Cerebellar cortex (tissue), 1 donor: ENCODE measurements at places on chromosomes 16 and 17.

GRCh38 chr17:1919201-1919600, 89.4 kb downstream of the RPA1 start:
- DNase-seq: no peak

DNA sequence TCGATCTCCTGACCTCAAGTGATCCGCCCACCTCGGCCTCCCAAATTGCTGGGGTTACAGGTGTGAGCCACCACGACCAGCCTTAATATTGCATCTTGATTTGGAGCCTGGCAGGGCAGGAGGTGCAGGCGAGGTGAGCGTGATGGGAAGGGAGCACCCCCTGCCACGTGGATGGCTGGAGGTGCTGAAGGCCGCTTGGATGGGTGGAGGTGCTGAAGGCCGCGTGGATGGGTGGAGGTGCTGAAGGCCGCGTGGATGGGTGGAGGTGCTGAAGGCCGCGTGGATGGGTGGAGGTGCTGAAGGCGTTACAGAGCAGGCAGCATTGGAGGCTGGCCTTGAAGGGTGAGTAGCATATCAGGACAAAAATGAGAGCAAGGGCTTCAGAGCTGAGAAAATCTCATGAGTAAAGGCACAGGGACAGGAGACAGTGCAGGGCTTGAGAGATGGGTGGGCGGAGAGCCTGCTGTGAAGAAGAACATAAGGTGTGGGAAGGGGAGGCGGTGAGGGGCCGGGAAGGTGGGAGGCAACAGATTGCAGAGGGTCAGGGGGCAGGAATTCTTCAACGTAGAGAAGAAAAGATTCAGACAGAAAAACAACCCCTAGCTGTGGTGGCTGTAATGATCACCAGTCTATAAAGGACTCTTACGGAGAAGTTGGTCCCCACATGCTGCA, 101.7 kb upstream of the SEC14L1 start:
- no peak for DNase-seq

DNA sequence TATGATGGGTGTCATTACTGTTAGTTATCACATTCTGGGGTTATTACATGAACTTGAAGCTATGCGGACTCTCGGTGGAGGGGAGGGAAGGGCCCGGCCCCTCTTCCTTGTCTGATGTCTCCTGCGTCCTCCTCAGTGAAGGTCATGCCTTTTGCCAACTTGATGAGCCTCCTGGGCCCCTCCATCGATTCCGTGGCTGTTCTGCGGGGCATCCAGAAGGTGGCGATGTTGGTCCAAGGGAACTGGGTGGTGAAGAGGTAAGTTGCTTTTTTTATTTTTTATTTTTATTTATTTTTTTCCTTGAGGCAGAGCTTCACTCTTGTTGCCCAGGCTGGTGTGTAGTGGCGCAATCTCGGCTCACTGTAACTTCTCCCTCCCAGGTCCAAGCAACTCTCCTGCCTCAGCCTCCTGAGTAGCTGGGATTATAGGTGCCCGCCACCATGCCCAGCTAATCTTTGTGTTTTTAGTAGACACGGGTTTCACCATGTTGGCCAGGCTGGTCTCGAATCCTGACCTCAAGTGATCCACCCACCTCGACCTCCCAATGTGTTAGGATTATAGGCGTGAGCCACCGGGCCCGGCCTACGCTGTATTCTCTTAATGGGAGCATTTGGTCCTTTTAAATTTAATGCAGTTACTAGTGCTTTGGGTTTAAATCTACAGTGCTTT, 21.6 kb downstream of the POLR3E start:
- DNase-seq: peak; percentile 35

GRCh38 chr17:32111141-32111771, 31.0 kb upstream of the RHOT1 start:
- DNase-seq: peak; percentile 57

DNA sequence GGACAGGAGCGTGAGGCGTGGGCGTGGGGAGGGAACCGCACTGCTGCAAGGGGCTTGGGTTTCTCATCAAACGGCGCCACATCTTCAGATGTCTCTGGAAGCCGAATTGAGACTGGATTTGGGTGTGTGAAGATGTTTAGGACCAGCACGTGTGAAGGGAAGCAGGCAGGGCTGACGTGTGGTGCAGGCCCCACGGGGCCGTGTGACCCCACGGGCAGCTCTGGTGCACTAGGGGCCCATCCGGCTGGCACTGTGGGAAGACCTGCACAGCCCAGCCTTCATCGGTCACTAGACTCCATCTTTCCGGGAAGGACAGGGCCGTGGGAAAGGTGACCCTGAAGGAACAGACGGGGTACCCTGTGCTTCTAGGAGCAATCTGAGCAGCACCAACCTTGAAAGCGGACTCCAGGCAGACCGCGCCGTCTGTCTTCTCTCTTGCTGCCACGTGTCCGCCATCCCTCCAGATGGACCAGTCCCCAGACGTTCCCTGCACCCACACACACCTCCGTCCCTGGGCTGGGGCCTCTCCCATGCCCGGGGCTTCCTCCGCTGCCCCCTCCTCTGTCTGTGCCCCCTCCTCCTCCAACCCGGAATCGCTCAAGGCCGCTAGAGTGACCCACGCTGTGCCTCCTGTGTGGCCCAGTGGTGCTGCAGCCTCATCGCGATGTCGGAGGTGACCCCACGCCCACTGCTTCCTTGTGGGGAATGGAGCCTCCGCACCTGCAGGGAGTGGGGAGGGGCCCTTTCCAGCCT, 23.4 kb upstream of the CBFA2T3 start:
- DNase-seq: no peak

DNA sequence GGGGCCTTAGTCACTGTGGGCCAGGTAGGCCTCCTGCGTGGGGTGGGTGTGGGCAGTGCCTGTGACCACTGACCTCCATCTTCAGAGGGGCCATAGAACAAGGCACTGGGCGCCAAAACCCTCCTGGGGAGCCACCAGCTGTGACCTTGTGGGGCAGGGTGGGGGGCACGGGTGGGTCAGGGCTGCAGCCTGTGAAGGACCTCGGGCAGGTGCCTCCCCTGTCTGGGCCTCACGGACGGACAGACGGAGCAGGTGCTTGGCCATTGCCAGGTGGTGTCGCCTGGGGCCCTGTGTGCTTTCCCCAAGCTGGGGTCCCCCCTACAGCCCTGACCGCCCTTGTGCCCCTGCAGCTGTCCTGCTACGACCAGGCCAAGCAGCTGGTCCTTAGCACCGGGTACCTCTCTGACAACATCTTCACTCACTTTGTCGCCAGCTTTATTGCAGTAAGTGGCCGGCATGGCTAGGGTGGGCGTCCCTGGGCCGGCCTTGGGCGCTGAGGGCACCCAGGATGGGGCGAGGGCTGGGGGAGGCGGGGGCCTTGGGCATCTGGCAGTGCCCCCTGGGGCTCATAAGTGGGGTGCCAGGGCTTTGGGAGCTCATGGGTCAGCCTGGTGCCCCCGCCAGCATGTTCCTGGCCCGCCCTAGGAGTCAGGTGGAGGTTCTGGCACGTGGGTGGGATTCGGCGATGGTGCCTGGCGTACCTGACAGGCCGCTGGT, 5.1 kb downstream of the SLC25A10 start:
- DNase-seq: no peak

GRCh38 chr16:65994291-65994690, 372.2 kb upstream of the CDH5 start:
- DNase-seq: no peak

GRCh38 chr17:65539630-65540266, 21.7 kb downstream of the AXIN2 start:
- no peak for DNase-seq

DNA sequence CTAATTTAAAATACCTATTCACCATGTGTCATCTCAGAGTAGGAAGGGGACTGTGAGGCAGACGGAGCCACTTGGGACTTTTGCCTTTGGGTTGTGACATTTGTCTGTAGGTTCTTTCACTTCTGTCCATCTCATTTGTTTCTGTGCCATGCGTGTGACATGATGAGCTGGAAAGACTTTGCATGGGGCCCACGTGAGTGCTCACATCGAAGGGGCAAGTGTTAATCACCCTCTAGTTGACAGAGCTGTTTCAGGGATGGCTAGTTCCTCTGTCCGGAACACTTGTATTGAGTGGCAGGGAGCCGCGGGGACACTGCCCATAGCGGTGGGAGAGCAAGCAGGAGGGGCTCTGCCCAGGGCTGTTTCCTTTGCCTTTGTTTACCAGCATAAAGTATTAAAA, 112.0 kb downstream of the RPTOR start:
- no peak for DNase-seq

- no peak for DNase-seq
Measured at GRCh38 chr17:4807605-4808377, 839 bp downstream of the PLD2 start.

DNA sequence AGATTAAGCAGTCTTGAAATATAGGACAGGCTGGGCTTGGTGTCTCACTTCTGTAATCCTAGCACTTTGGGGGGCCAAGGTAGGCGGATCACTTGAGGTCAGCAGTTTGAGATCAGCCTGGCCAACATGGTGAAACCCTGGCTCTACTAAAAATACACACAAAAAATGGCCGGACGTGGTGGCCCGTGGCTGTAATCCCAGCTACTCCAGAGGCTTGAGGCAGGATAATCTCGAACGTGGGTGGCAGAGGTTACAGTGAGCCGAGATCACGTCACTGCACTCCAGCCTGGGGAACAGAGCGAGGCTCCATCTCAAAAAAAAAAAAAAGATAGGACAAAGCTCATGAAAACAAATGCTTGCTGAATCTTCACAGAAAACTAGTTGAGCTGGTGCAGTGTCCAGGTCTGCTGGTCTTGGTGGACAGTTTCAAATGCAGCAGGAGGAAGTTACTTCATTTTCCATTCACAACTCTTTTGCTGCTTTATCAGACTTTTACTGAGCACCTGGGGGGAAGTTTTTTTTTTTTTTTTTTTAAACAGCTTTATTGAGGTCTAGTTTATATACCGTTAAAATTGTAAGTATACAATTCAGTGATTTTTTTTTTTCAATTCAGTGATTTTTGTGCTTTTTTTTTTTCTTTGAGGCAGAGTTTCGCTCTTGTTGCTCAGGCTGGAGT, 45.2 kb downstream of the SNX29 start:
- no peak for DNase-seq

DNA sequence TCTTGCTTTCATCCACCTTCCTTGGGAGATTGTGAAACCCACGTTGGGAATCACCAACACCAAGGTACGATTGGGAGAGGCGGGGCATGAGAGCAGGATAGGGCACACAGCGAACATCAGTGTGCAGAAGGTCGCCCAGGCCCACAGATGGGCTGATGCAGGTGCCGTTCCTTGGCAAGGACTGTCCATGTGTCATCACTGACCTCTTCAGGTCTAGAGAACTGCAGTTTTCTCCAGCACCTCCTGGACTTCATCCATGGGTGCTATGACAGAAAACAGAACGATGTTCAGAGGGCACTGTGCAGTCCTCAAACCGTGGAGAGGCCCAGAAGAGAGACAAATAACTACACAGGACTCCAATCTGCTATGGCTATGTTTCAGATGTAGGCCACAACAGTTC, 23.9 kb upstream of the TAT start:
- DNase-seq: no peak

DNA sequence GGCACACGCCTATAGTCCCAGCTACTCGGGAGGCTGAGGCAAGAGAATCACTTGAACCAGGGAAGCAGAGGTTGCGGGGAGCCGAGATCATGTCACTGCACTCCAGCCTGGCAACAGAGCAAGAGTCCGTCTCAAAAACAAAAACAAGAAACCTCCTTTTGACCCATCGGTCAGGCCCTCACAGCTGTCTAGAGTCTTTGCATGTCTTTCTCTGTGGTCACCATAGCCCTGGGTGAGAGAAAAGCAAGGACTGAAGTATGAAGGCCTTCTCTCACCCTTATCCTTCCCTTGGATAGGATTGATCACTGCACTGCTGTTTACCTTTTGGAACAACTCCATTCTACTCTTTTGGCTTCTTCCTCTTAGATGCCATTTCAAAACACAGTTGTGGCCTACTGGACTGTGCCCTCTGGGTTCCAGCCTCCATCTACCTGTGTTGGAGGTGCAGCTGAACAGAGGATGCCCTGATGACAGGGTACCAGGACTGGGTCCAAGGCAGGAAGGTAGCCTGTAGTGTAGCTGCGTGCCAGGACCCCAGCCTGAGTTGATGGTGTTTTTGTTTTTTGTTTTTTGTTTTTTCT, 37.1 kb downstream of the LDHD start:
- no peak for DNase-seq

DNA sequence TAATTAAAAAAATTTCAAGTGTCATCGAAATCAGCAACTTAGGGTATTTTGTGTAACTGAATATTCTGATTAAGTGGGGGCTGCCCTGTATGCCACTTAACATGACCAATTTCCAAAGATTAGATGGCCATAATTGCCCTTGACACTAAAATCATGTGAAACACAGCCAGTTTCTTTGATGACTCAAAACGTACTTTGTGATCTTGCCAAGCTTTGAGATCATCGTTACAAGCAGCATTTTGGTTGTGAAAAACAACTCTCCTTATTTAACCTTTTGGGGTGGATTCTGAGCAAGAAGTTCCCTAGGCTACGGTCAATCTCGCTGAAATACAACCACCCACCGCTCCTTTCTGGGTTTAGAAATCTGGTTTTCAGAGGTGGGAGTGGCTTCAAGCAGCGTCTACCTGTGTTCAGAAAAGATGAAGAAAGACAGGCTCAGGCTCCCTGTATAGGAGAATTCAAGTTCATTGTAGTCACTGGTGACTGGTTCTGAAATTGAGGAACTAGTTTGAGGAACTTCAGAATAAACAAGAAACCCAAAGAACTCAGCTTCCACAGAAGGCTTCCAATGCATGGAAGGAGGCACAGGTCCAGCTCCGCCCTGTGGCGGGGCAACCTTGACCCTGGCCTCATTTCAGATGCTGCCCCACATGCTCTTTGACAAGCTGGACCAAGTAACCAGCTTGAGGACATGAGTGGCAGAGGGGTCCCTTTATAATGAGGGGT, 9.4 kb downstream of the MAP3K14 start:
- DNase-seq: no peak

- no peak for DNase-seq
Measured at GRCh38 chr16:57962046-57962445, 8.9 kb downstream of the CNGB1 start.

GRCh38 chr16:81703177-81704155, 75.6 kb upstream of the PLCG2 start:
- DNase-seq: no peak

- DNase-seq: no peak
Measured at GRCh38 chr17:47633996-47634395, 15.7 kb upstream of the KPNB1 start.

GRCh38 chr17:4340914-4341615, 25.4 kb downstream of the UBE2G1 start:
- DNase-seq: peak; percentile 18

DNA sequence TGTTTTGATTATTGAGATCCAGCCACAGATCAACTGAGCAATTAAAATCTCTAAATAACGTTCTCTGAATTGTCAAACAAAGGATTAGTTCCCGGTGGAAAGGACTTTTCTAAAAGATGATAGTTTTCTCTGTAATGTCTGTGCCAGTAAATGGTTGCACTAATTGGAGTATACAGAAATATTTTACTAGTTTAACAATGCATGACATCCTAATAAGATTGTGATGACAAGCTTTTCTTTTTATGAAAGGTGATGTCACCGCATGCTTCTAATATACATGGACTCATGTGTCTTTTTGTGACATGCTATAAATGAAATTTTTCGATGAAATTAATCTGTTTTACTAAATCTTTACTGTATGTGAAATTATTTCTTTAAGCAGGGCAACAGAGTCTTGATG, 211.1 kb downstream of the IRX3 start:
- no peak for DNase-seq

GRCh38 chr16:69859105-69859989, 91.8 kb upstream of the CLEC18A start:
- peak; percentile 80 for DNase-seq

GRCh38 chr17:55962951-55963401, 190.3 kb upstream of the ANKFN1 start:
- no peak for DNase-seq

- peak; percentile 57 for DNase-seq
Measured at GRCh38 chr17:3534881-3535252, 22.7 kb downstream of the TRPV3 start.
